ENCODE measurements at places on chromosomes 12 and 14. TPM values are rescaled to one million over a fixed set of nuclear protein-coding genes. Genes with fewer than 3 reads are reported as not detected.

Gene PLEKHD1
- total RNA-seq: 0.37 TPM

- DNase-seq: peak; percentile 26
Measured at GRCh38 chr12:76820888-76821482, 57.1 kb downstream of the ZDHHC17 start.

DNA sequence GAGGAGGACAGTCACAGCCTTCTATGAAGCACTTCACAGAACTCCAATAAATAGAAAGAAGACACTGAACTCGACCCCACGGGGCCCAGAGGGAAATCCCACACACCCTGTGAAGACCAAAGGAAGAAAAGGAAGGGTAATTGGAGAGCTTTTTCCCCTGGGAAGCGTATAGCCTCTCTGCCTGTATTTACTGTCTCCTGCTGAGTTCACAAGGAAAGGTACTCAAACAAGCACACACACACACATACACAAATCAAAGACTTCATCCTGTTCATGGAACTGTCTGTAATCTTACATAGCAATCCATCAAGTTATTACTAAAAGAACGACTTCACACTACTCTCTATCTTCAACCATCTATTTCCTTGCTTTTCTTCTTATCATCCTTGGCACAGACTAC lies 15.3 kb downstream of the FOXN3 start:
- DNase-seq: no peak

- DNase-seq: no peak
Measured at GRCh38 chr12:70270108-70270507, 26.9 kb downstream of the CNOT2 start.

- DNase-seq: no peak
Measured at GRCh38 chr12:33357181-33357580, 82.4 kb downstream of the SYT10 start.

Gene LRP1-AS
- not detected for total RNA-seq

Gene BORCS5
- total RNA-seq: 9.3 TPM

- DNase-seq: peak; percentile 52
Measured at GRCh38 chr12:14774906-14775635, 28.2 kb downstream of the WBP11 start.

GRCh38 chr14:86973177-86973576 lies 1019.8 kb downstream of the GALC start:
- no peak for DNase-seq

Gene TAS2R7
- total RNA-seq: not detected

Gene PGF
- 4.9 TPM for total RNA-seq

GRCh38 chr14:35387219-35387618 lies 17.3 kb downstream of the NFKBIA start:
- DNase-seq: no peak

GRCh38 chr12:132056320-132056719 lies 87.8 kb downstream of the DDX51 start:
- no peak for DNase-seq

Gene CORO1C
- 68.0 TPM for total RNA-seq

DNA sequence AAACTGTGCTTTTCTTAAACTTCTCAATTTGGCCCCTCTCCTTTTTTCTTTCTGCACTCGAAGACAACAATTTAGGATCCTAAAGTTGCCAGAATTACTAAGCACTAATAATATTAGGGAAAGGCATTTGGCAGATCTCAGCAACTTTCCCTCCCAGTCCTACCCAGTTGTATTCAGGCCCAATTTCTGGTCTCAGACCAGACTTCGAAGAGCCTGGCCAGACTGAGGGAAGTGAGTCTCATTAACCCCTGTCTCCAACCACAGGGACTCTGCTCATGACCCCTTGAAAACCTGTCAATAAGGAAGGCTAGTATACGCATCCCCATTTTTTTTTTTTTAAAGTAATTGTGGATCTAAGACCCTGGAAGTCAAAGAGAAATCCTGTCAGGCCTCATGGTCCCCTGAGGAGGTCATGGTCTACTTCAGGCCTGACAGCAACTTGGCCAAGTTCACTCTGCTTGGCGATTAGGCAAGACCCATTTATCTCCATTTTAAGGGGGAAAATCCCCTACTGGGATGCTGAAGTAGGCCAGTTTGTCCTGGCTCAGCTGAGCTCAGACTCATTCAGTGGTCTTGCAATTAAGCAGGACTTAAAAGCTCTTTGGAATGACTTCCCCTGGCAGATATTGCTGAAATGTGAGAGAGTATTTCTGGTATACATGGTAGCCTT lies 521.0 kb downstream of the FUT8 start:
- DNase-seq: peak; percentile 38

Data from left ventricle myocardium superior (tissue), 1 donor.